T-cell (primary cell): ENCODE measurements at places on chromosomes 2 and 18. TPM values are rescaled to one million over a fixed set of nuclear protein-coding genes. Genes with fewer than 3 reads are reported as not detected.

- H3K4me3 ChIP-seq: no peak overlapping the region
- DNase-seq: no peak
- no peaks in the 10 kb centered on the region for H3K27me3 ChIP-seq
- H3K4me1 ChIP-seq: no peaks in the 10 kb centered on the region
- H3K27ac ChIP-seq: no peak overlapping the region
Observed at GRCh38 chr2:232798187-232798586, 21.8 kb upstream of the KCNJ13 start.

Gene EIF2B4
- 40.5 TPM for total RNA-seq

Gene ABHD1
- 1.2 TPM for total RNA-seq

Gene ZRANB3
- 5.3 TPM for total RNA-seq

Gene ZNF521
- total RNA-seq: 2.3 TPM

- H3K4me1 ChIP-seq: no peaks in the 10 kb centered on the region
- DNase-seq: no peak
- H3K27me3 ChIP-seq: no peaks in the 10 kb centered on the region
Observed at GRCh38 chr2:32849456-32850194, 97.1 kb upstream of the LTBP1 start.

- H3K36me3 ChIP-seq: no peaks in the 10 kb centered on the region
- no peaks in the 10 kb centered on the region for H3K27me3 ChIP-seq
- H3K4me1 ChIP-seq: peaks cover 42% of the 10 kb centered on the region
- no peak overlapping the region for H3K4me3 ChIP-seq
- DNase-seq: no peak
Observed at GRCh38 chr2:7566382-7566881, 649.2 kb downstream of the RNF144A start.

DNA sequence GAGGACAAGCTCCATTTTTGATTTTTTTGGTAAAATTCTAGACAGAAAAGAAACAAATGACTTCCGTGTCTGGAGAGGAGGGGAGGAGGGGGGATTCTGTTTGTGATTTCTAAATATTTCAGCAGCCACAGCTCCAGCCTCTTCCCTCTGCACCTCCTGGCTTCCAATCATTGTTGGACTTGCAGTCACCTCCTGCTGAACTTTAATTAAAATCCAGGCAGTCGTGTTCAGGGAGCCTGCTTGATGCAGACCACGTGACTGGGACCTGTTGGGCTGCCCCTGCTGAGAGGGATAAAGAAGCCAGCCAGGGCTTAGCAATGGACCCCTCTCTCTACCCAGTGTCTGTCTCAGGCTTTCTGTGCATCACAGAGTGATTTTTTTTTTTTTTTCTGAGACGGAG lies 115.1 kb downstream of the SH3BP4 start:
- H3K4me1 ChIP-seq: no peaks in the 10 kb centered on the region
- H3K27ac ChIP-seq: no peak overlapping the region
- DNase-seq: no peak
- no peak overlapping the region for H3K4me3 ChIP-seq

Gene BOK
- total RNA-seq: not detected

DNA sequence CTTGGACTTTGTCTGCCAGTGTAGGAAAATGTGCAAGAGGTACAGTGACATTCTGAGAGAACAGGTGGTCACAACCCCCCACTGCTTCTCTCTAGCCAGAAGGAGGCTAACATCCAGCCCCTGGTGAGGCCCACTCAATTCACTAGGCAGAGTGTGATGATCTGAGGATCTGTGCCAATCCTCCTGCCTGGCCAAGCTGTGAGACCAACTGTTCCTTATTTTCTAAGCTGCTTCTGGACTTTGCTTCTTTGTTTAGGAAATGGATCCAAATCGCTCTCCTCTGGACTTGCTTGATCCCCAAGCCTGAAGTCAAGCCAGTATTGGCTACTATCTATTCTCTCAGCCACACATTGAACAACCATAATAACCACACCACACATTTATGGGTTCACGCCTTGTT lies 202.8 kb downstream of the PIK3C3 start:
- no peak overlapping the region for H3K4me3 ChIP-seq

- peak overlapping the region; percentile 71 for H3K4me3 ChIP-seq
- peaks cover 2% of the 10 kb centered on the region for H3K4me1 ChIP-seq
- DNase-seq: peak; percentile 47
Observed at GRCh38 chr18:10032331-10033015, 118.7 kb downstream of the VAPA start.

DNA sequence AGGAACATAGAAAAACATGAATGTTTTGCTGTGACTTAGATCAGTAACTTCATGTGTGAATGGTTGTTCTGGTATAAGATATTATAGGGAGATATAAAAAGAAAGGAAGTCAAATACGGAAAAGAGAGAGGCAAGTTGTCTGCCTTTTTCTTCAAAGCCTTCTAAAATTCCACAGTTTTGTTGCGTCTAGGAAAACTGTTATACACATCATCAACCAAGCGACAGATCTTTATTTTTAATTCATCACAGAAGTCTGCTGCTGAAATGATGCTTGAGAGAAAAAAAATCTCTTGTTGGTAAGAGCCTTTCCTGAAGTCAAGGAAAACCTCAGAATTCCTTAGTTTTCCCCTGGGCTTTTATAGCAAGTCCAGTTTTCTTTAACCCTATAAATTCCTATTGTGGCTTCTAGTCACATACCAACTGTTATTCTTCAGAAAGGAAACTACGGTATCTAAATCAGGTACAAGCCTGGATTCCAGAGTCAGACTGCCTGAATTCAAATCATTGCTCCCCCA lies 36.3 kb upstream of the TANC1 start:
- no peak overlapping the region for H3K27ac ChIP-seq
- H3K4me3 ChIP-seq: no peak overlapping the region
- DNase-seq: no peak
- no peaks in the 10 kb centered on the region for H3K36me3 ChIP-seq

Gene CCDC102B
- 6.1 TPM for total RNA-seq

- no peaks in the 10 kb centered on the region for H3K27me3 ChIP-seq
- peak overlapping the region; percentile 19 for H3K4me3 ChIP-seq
- H3K36me3 ChIP-seq: no peaks in the 10 kb centered on the region
- peaks cover 33% of the 10 kb centered on the region for H3K4me1 ChIP-seq
- peak; percentile 65 for DNase-seq
Observed at GRCh38 chr2:43059183-43059897, 167.1 kb downstream of the ZFP36L2 start.

DNA sequence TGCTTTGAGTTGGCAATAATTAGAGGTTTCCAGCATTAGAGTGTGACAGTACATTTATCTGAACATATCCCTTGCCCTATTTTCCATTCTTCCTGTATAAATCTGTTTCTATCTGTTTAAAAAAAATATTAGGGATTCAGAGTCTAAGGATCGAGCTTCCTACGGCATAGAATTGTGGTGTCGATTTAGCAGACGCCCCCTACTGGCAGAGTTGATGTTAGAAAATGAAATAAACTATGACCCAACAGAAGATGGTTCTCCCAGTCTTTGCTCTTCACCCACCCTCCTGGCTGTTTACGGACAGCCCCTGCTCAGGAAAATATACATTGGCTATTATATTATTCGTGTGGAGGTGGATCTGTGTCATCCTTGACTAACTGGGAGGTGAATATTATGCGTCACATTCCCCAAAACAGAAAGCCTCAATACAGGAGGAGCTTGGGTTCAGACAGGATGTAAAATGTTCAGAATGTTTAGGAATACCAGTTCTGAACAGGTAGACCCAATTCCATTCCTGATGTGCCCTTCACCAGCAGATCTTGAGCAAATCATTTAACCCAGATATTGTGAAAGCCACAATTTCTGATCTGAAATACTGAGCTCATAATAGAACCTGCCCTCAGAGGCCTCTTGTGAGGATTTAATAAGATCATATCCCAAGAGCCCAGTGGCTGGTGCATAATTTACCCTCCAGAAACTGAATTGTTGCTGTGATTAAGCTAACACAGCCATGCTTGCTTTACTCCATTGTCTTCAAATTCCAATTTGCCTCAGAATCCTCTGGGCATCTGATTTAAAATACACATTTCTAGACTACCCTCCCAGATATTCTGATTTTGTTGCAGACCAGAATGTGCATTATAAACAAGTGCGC lies 10.8 kb upstream of the ERMN start:
- no peak overlapping the region for H3K4me3 ChIP-seq
- no peaks in the 10 kb centered on the region for H3K27me3 ChIP-seq
- H3K36me3 ChIP-seq: no peaks in the 10 kb centered on the region

Gene FSIP2
- 0.99 TPM for total RNA-seq

Gene FAP
- not detected for total RNA-seq

Gene LCT
- 0.26 TPM for total RNA-seq

- no peaks in the 10 kb centered on the region for H3K36me3 ChIP-seq
- H3K4me1 ChIP-seq: peaks cover 2% of the 10 kb centered on the region
- H3K4me3 ChIP-seq: no peak overlapping the region
- no peak for DNase-seq
- no peak overlapping the region for H3K27ac ChIP-seq
Observed at GRCh38 chr2:216317831-216318520, 54.3 kb downstream of the MARCHF4 start.

GRCh38 chr2:54360055-54360792 lies 95.9 kb upstream of the SPTBN1 start:
- DNase-seq: no peak
- no peaks in the 10 kb centered on the region for H3K27me3 ChIP-seq
- H3K27ac ChIP-seq: no peak overlapping the region
- H3K4me3 ChIP-seq: no peak overlapping the region
- no peaks in the 10 kb centered on the region for H3K36me3 ChIP-seq

DNA sequence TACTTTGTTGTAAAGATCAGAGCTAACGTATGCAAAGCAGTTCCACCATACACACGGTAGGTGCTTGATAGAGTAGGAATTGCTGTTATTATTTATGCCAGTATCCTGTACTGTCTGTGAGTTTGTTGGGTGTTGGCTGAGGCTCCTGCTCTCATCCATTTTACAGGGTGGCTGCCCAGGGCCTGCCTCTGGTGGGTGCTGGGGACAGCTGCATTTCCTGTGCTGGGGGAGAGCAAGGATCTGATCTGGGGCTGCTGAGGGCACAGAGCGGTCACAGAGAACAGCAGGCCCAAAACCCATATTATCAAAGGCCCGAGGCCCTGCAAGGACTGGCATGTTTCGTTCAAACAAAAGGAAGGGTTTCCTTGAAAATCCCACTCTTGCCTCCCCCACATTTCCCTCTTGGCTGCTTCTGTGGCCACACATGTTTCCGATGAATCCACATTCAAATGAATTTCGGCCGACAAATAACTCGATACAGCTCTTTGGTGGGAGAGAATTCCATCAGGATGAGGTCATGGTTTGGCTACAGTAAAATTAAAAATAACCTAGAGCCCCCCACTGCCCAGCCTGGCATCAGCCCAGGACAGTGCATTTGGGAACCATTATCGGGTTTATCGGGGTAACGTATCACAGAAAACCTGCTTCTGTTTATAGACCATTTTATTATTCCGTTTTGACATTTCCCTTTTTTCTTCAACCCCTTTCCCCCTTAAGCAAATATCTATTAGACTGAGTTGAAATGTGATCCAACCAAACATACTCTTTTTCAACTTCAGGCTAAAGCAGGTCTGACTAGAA lies 143.4 kb downstream of the CYRIA start:
- no peaks in the 10 kb centered on the region for H3K4me1 ChIP-seq
- H3K27ac ChIP-seq: no peak overlapping the region
- no peaks in the 10 kb centered on the region for H3K36me3 ChIP-seq
- no peak for DNase-seq
- no peak overlapping the region for H3K4me3 ChIP-seq

DNA sequence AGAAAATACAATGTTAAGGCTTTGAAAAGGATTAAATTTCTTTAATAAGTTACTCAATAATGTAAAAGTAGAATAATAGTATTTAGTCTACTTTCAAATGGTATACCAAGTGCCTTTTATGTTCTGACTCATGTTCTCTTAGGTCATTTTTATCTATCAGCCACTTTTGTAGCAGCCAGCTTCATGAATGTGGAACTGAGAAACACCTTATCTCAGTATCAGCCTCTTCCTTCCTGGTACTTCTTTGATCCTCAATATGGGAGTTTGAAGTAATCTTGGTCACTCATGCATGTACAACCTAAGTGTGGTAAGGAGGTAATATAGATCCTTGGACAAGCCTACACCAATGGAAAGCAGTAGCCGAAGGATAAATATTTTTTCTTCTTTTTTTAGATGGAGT lies 180.4 kb upstream of the NRXN1 start:
- no peak overlapping the region for H3K4me3 ChIP-seq
- H3K27me3 ChIP-seq: no peaks in the 10 kb centered on the region
- no peak for DNase-seq
- H3K27ac ChIP-seq: no peak overlapping the region
- H3K36me3 ChIP-seq: no peaks in the 10 kb centered on the region

Gene FAM110C
- total RNA-seq: 1.9 TPM

GRCh38 chr2:26363323-26363722 lies 16.7 kb upstream of the ADGRF3 start:
- H3K36me3 ChIP-seq: peaks cover 23% of the 10 kb centered on the region
- no peak overlapping the region for H3K27ac ChIP-seq
- DNase-seq: no peak
- H3K4me1 ChIP-seq: no peaks in the 10 kb centered on the region

- no peak for DNase-seq
- no peaks in the 10 kb centered on the region for H3K36me3 ChIP-seq
Observed at GRCh38 chr2:174015428-174015827, 50.3 kb upstream of the SP3 start.

Gene OXER1
- not detected for total RNA-seq

GRCh38 chr2:117944816-117945215 lies 69.1 kb downstream of the CCDC93 start:
- H3K27ac ChIP-seq: no peak overlapping the region
- H3K27me3 ChIP-seq: no peaks in the 10 kb centered on the region
- H3K36me3 ChIP-seq: peaks cover 95% of the 10 kb centered on the region
- DNase-seq: no peak
- H3K4me3 ChIP-seq: no peak overlapping the region

DNA sequence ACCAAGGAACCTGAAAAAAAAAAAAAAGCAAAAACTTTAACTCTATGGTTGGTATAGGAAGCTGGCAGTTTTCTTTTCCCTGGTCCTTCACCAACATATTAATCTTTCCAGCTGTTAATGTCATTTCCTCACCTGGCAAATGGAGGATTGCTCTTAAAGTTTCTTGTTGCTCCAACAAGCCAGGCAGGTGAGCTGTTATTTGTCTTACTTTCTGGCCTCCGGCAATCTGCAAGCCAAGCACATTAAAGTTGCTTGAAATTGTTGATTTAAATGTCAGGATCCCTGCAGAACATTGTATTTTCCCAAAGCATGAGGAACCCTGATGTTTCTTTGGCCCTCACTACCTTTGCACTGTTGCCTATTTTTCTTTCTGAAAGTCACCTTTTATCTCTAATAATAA lies 664.9 kb downstream of the METTL4 start:
- no peaks in the 10 kb centered on the region for H3K36me3 ChIP-seq
- no peak for DNase-seq
- no peak overlapping the region for H3K27ac ChIP-seq
- H3K27me3 ChIP-seq: no peaks in the 10 kb centered on the region

Gene SALL3
- not detected for total RNA-seq

DNA sequence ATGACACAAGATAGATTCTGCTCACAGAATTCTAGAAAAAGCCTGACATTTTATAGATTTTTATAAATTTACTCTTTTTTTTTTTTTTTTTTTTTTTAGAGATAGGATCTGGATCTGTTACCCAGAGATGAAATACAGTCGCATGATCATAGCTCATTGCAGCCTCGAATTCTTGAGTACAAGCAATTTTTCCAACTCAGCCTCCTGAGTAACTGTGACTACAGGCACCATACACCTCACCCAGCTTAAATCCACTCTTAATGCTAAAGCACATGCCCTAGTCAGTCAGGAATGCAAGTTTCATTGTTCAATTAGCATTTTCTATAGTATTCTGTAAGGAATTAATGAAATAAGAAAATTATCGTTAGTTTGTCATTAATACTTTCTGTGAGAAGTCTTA lies 32.1 kb upstream of the WDR75 start:
- DNase-seq: no peak
- no peaks in the 10 kb centered on the region for H3K36me3 ChIP-seq
- no peak overlapping the region for H3K4me3 ChIP-seq
- peaks cover 11% of the 10 kb centered on the region for H3K4me1 ChIP-seq
